ENCODE measurements at places on chromosomes 1 and 21.

DNA sequence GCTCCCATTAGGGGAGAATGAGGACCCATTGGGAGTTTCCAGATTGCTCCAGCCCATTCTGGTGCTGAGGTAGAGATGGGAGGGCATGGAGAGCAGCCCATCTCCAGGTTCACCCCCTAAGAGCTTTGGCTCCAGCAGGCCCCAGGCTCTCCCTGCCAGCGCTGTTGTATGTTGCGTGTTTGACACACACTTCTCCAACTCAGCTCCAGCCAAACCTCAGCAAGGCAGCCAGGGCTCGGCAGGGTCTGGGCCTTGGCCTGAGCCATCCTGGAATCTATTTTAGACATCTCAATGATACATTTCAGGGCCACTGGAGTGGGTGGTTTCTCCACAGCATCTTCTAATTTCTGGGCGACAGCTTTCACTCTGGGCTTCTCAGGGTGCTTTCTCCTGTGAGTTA lies 117.0 kb downstream of the NAV1 start:
- no peak for DNase-seq

DNA sequence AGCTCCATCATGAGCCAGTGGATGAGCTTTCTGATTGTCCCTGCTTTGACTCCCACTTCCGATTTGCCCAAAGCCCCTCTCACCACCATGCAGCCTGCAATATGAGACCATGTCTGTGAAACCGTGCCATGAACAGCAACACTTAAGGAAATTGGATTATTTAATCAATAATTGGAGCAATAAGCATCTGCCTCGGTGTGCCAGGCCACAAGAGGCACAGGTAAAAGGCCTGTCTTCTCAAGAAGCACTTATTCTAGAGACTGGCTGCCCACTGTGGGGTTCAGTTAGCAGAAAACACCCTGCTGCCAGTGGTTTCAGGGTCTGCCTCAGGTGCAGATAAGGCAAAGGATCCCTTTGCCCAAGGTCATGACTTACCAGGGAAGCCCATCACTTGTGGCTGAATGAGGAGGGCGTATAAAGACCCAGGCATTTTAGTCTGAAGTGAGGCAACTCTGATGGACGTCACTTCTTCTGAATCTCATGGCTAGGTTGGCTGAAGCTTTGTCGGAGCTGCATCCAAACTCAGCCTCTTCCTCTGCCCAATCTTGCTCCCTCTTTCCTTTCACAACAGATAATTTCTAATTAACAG lies 7.1 kb upstream of the CHI3L2 start:
- DNase-seq: no peak

GRCh38 chr21:25234857-25235801 lies 372.2 kb downstream of the MRPL39 start:
- DNase-seq: peak; percentile 32

- peak; percentile 52 for DNase-seq
Measured at GRCh38 chr21:29077651-29078090, 4.2 kb upstream of the CCT8 start.

GRCh38 chr1:32892368-32893197 lies 6.3 kb downstream of the HPCA start:
- peak; percentile 47 for DNase-seq
